Stimulated activated CD4-positive, alpha-beta T cell treated with anti-CD3 and anti-CD28 coated beads, Interleukin-1b, Interleukin-23, amount 100 ng/mL, for 1 hour (primary cell): ENCODE measurements at places on chromosomes 2 and 18.

DNA sequence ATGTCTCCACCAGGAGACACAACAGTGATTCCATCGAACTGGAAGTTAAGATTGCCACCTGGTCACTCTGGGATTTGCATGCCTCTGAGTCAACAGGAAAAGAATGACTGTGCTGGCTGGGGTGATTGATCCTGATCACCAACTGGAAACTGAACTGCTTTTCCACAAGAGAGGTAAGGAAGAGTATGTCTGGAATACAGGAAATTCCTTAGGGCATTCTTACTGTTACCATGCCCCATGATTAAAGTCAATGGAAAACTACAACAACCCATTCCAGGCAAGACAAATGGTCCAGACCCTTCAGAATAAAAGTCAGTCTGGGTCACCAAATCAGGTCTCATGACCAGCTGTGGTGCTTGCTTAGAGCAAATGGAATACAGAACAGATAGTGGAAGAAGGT, 12.0 kb upstream of the DDX1 start:
- DNase-seq, result no peak

- no peak for DNase-seq
Measured at GRCh38 chr18:33839452-33840211, 261.6 kb downstream of the ASXL3 start.

GRCh38 chr2:152627351-152627957, 89.8 kb downstream of the PRPF40A start:
- DNase-seq, result no peak

GRCh38 chr18:70432804-70433400, 144.1 kb downstream of the SOCS6 start:
- no peak for DNase-seq
